ENCODE measurements at places on chromosomes 3 and 15. TPM values are rescaled to one million over a fixed set of nuclear protein-coding genes. Genes with fewer than 3 reads are reported as not detected.
A peak's percentile ranks its signal among the peaks of the same experiment; 100 is the strongest.

Gene SLC51B
- not detected for total RNA-seq

DNA sequence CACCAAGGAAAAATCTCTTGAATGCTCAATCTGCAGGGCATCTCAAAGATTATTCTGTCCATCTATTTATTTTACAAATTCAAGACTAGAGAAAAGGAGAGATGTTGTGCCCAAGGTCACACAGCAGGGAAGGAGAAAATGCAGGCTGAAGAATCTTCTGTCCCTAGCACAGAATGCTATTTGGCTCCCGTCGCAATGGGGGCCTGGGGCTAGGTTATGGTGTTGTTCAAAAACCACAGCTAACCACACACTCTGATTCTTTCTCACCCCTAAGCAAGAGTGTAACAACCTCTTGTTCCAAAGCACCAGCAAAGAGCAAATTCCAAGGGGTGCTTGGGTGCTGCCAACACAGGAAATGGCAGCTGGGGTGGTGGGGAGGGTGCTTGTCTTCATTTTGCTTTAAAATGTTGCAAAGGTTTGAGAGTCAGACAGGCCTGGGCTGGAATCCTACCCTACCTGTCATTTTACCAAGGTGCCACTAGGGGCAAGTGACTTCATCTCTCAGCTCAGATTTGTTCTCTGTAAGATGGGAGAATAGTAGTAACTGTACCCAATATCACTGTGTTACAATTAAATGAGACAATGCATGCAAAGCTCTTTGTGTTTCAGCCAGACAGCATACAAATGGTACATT, 112.5 kb downstream of the ADAMTS9 start:
- H3K36me3 ChIP-seq = no peaks in the 10 kb centered on the region
- no peak overlapping the region for H3K4me3 ChIP-seq
- no peaks in the 10 kb centered on the region for H3K27me3 ChIP-seq
- H3K4me1 ChIP-seq = peaks cover 31% of the 10 kb centered on the region
- H3K27ac ChIP-seq = no peak overlapping the region

DNA sequence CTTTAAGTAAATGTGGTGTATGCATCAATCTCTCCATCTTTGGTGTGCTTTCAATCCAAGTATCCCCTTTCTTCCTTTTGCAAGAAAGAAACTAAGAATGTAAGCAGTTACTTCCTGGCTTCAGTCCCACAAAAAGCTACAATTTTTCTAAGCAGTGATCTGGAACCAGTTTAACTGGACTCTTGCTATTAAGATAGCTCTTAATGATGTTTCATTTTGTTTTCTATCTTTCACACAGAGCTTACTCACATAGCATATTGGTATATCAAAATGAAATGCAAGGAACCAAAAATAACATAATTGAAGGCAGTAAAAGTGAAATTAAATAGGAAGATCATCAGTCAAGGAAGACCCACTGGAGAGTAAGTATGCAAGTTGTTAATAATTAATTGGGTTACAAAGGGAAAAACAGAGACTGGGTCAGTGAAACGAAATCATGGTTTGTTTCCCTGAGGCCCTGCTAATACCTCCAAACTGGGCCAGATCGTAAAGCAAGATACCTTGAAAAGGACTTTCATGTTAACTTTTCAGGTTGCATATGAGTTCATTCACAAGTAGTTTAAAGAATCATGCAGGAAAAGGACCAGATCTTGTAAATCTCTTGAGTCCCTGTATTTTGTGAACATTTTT, 41.9 kb downstream of the GPR160 start:
- H3K27ac ChIP-seq = no peak overlapping the region
- H3K4me1 ChIP-seq = peaks cover 8% of the 10 kb centered on the region
- no peak for DNase-seq

GRCh38 chr3:28575746-28576613, 227.4 kb upstream of the AZI2 start:
- peak overlapping the region; percentile 94 for H3K4me3 ChIP-seq
- H3K36me3 ChIP-seq = no peaks in the 10 kb centered on the region
- peaks cover 63% of the 10 kb centered on the region for H3K4me1 ChIP-seq
- peak; percentile 52 for DNase-seq
- peaks cover 40% of the 10 kb centered on the region for H3K27me3 ChIP-seq

DNA sequence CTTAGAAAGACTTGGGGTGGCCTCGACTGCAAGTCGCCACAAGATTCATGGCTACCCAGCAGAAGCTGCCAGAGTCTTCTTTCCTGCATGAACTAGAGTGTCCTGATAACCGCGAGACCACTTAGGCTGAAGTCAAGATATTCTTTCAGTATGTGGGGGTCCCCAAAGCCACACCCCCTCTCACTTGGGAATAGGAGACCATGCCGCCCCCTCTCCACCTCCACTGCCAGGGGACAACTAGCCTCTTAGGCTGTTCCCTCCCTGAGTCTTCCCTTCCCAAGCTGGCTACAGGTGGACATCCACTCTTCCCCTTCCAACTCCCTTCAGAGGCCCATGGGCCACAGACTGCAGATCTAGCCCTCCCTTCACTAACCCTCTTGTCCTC, 1.3 kb upstream of the CCDC12 start:
- H3K27ac ChIP-seq = peak overlapping the region; percentile 92
- peaks cover 35% of the 10 kb centered on the region for H3K4me1 ChIP-seq
- DNase-seq = no peak
- peaks cover 5% of the 10 kb centered on the region for H3K27me3 ChIP-seq
- peaks cover 9% of the 10 kb centered on the region for H3K36me3 ChIP-seq
- peak overlapping the region; percentile 98 for H3K4me3 ChIP-seq
